ENCODE measurements at places on chromosomes 2 and 18. TPM values are rescaled to one million over a fixed set of nuclear protein-coding genes. Genes with fewer than 3 reads are reported as not detected.

NAGK gene
- 49.7 TPM for total RNA-seq

GRCh38 chr2:151361674-151362370, 4.4 kb downstream of the TNFAIP6 start:
- no peak for DNase-seq

CHST9 gene
- 2.4 TPM for total RNA-seq

GRCh38 chr2:28896906-28897305, 2.4 kb downstream of the WDR43 start:
- DNase-seq: no peak

DNA sequence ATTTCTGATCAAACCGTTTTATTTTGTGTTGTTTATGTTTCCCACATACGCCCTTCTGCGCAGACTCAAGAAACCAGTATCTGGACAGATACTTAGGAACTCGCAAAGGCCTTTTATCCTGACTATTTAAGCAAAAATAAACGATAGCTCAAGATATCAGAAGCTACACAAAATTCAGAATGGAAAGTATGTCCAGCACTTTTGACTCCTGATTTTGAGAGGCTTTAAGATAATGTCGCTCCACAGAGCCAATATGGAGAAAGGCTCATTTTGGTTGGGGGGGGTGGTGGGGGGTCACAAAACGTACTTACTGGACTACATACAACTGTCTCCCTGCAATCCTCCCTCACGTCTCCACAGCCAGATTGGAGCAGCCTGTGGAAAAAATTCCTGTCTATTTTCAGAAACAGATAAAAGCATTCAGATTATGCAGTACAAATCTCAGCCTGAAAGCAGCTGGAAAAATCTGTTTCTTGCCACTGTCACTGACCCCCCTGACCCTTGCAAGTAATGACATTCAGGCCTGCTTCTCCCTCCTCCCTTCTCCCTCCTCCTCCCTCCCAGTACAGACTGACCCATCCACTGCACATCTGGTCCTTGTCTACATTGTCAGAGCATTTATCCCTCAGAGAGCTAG, 34.9 kb upstream of the LCLAT1 start:
- DNase-seq: no peak

GRCh38 chr2:219402665-219403515, 15.2 kb upstream of the DNPEP start:
- peak; percentile 54 for DNase-seq

GRCh38 chr2:200814917-200815316, 3.2 kb downstream of the BZW1 start:
- DNase-seq: no peak

HDLBP gene
- total RNA-seq: 159 TPM

NBAS gene
- total RNA-seq: 173 TPM

DNA sequence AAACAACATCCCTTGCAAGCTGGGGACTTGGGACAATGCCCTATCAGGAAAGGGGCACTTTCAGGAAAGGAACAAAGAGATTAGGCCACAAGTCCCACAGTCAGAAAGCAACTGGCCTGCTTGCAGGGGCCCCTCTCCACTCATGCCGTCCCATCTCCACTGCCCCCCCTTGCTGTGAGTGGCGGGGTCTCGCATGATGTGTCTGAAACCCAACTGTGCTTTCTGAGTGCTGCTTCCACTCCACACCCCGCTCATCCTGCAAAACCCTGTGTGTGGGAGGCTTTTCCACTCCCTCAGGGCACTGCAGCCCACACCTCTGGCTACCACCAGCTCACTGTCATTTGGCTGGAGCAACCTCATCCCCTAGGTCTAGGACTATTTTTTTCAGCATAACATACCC, 7.9 kb downstream of the HS6ST1 start:
- no peak for DNase-seq

GRCh38 chr18:22505141-22505591, 87.5 kb upstream of the CTAGE1 start:
- DNase-seq: no peak

DNA sequence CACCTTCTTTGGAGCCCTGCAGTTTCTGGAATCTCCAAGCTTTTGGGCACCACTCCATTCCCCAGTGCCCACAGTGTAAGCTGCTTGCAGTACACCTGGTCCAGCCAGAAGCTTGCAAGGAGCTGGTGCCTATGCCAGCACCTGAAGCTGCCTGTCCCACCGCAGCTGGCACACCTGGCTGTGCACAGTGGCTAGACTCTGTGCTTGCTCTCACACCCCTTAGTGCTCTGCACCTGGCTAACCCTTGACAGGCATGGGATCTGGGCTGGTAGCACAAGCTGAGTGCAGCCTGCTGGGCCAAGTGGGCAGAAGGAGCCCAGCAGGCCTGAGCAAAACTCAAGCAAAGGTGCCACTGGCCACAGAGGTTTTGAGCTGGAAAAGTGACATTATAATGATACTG, 183.8 kb upstream of the MC4R start:
- DNase-seq: no peak

GRCh38 chr2:47422560-47422959, 19.6 kb downstream of the MSH2 start:
- DNase-seq: no peak

DNA sequence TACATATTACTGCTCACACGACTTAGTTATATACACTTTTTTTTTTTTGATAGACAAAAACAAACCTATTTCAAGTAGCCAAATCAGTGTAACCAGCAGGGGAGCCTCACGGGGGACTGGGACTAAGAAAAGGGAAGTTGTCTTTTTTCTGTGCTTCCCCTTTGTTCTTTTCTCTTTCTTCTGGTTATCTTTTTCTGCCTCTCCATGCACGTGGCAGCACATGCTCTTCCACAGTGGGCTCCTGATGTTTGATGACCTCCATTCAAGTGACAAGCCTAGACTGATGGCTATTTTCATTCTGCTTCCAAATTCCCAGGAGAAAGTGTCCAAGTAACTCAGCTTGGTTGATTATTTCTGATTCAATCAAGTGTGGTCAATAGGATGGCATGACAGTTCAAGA, 98.2 kb upstream of the STK39 start:
- no peak for DNase-seq

DNA sequence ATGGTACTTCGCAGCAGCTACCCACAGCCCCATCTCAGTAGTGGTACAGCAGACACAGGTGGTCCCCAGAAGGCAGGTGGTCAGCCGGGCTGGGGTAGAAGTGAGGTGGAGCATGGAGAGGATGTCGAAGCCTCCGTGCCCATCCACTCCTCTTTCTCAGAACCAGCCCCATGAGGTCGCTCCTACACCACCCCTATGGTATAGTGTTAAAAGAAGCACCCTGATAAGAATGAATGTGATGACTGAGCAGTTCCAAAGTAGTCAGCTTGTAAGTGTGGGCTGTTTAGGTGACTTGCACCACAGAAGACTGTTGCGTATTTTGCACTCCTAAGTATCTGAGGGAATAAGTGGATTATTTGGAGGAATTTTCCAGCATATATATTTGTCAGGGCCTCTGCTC, 111.3 kb downstream of the WDSUB1 start:
- no peak for DNase-seq

ADD2 gene
- 291 TPM for total RNA-seq

DNA sequence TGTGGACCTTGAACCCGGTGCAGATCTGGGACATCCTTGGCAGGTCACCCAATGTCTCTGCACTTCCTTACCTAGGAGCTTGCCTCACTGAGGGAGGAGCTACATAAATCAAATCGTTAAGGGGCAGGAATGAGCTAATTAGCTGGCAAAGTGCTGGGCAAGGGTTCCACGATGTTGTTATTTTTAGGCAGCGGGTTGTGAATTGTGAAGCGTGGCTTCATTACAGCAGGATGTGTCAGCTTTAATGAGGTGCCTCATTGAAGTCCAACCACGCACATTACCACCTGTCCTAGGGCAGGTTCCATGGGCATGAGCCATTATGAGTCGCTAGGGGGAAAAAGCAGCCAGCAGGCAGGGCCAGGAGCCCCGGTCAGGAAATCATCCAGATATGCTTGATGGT, 127.0 kb upstream of the AGAP1 start:
- DNase-seq: no peak

DNA sequence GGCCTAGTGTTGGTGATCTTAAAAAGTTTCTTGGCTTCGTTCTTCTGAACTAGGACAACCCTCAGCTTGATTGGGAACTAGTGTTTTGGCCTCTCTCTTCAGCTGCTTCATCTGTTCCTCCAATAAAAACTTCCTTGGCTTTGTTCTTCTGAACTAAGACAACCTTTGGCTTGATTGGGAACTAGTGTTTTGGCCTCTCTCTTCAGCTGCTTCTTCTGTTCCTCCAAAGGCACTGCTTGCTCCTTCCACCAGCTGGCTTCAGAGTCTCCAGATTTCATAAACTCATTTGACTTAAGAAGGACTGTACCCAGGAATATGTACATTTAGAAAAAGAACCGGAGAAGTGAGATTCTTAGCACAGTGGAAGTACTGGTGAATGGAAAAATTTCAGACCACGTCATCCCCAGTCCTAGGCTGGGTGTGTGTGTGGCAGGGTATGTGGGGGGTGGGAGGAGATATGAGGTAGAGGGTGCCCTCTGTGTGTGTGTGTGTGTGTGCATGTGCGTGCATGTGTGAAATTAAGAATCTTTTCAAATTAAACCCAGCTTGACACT, 20.4 kb downstream of the IL1R2 start:
- no peak for DNase-seq

GRCh38 chr2:162067596-162067995, 6.4 kb downstream of the DPP4 start:
- no peak for DNase-seq

RIT2 gene
- total RNA-seq: 29.3 TPM

- DNase-seq: no peak
Observed at GRCh38 chr2:9263428-9263827, 56.8 kb downstream of the ASAP2 start.

MEP1B gene
- 0.41 TPM for total RNA-seq

ARHGEF33 gene
- 2.4 TPM for total RNA-seq

PRKCE gene
- total RNA-seq: 62.8 TPM

RGPD3 gene
- total RNA-seq: 1.2 TPM

DNA sequence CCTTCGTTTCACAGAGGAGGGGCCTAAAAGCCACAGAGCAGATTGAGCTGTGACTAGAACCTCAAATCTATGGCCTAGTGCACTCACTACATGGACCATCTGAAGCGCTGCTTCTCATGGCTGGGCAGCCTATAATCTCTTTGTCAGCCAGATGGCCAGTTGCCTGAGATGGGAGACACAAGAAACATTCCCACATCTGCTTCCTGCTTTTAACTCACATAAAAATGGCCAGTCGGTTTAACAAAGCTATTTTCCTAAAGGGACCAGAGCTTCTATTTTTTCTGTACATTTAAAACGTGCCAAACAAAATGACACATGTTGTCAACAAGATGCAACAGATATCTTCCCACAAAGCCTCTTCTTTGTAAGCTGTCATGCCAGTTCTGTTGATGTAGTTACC, 173.8 kb downstream of the GFPT1 start:
- DNase-seq: no peak

DNA sequence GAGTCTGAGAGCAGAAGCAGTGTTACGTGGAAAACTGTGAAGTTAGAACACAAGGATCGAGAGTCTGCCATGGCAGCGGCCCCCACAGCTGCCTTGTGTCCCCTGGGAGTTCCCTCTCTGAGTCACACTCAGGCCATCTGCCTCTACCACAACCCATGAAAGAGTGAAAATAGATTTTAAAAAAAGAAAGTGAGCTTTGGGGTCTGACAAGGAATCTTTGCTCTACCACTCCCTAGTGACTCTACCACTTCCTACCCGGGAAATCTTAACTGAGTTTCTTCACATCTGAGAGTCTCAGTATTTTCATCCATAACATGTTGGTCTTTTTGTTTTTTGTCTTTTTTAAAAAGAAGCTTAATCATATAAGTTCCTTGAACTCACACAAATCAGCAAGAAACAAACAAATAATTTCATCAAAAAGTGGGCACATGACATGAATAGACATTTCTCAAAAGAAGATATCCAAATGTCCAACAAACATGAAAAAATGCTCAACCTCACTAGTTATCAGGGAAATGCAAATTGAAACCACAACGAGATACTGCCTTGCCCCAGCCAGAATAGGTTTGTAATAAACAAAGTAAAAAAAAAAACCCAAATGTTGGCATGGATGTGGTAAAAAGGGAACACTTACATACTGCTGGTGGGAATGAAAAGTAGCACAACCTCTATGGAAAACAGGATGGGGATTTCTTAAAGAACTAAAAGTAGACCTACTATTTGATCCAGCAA, 2.4 kb upstream of the MSGN1 start:
- no peak for DNase-seq

GRCh38 chr2:236125541-236125940, 42.6 kb downstream of the GBX2 start:
- no peak for DNase-seq

- DNase-seq: no peak
Observed at GRCh38 chr18:23779696-23780303, 90.5 kb downstream of the LAMA3 start.

GRCh38 chr18:74213429-74213828, 65.1 kb downstream of the TIMM21 start:
- DNase-seq: no peak

- DNase-seq: no peak
Observed at GRCh38 chr2:191222507-191222906, 22.7 kb upstream of the MYO1B start.

Data from frontal cortex (tissue), 4 donors.